ENCODE measurements at places on chromosomes 3 and 15.

DNA sequence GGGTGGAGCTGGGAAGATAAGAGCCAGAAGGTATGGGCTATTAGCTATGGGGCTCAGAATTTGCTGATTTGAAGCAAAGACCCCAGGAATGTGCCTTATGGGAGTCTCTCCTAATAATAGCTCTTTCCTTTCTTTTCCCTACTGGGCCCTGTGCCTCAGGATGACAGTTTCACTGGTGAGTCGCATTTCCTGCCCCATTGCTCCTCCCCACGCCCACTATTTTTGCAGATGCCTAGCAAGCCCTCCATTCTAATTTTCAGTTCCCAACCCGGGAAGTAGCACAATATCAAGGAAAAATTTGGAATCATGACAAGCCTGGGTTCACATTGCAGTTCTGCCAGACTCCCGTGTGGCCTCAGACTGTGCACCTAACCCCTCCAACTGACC, 583 bp downstream of the IL17RE start:
- peak; percentile 44 for DNase-seq

DNA sequence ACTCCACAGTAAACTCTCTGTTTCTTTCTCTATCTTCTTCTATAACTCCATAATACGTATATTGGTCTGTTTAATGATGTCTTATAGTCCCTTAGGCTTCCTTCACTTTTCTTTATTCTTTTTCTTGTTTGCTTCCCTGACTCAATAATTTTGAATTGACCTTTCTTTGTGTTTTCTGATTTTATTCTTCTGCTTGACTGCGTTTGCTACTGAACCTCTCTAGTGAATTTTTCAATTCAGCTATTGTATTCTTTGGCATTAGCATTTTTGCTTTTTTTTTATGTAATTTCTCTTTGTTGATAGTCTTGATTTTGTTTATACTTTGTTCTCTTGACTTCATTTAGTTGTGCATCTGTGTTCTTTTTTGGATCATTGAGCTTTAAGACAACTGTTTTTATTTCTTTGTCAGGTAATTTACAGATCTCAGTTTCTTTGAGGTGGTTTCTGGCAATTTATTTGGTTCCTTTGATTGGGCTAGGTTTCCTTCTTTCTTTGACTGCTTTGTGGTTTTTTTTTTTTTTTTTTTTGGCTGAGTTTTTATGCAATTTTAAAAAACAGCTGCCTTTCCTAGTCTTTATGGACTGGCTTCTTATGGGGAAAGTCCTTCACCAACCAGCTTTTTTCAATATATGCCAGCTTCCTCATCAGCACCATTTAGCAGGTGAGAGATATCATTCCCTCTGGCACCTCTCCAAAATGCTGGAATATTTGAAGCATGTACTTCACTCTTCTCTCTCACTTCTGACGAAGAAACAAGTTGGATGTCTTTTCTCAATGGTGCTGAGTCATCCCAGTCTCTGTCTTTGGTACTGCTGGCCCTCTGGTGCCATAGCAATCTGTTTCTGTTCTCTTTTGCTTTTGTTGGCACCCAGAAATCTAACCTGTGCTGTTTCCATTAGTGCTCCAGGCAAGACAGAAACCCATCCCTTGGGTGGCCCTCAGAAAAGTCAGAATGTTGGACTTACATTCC, 17.6 kb downstream of the RSRC1 start:
- DNase-seq = peak; percentile 14

GRCh38 chr15:66040211-66040892, 171.1 kb downstream of the RAB11A start:
- DNase-seq = no peak

DNA sequence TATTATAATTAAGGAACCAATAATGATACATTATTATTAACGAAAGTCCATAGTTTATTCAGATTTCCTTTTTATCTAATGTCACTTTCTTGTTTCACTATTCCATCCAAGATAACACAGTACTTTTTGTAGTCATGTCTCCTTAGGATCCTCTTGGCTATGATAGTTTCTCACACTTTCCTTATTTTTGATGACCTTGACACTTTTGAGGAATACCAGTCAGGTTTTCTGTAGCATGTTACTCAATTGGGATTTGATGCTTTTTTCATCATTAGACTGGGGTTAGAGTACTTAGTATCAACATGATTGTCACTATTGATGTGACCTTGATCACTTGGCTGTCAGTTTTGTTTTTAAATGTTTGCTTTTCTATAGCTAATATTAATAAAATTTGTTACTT, 33.0 kb upstream of the MGA start:
- no peak for DNase-seq
